ENCODE measurements at places on chromosomes 16 and 17. TPM values are rescaled to one million over a fixed set of nuclear protein-coding genes. Genes with fewer than 3 reads are reported as not detected.

GRCh38 chr17:20920815-20921199 lies 122.0 kb downstream of the USP22 start:
- DNase-seq: no peak
- no peaks in the 10 kb centered on the region for H3K4me1 ChIP-seq
- no peaks in the 10 kb centered on the region for H3K27me3 ChIP-seq
- no peak overlapping the region for H3K4me3 ChIP-seq
- H3K36me3 ChIP-seq: no peaks in the 10 kb centered on the region
- H3K27ac ChIP-seq: no peak overlapping the region

DNA sequence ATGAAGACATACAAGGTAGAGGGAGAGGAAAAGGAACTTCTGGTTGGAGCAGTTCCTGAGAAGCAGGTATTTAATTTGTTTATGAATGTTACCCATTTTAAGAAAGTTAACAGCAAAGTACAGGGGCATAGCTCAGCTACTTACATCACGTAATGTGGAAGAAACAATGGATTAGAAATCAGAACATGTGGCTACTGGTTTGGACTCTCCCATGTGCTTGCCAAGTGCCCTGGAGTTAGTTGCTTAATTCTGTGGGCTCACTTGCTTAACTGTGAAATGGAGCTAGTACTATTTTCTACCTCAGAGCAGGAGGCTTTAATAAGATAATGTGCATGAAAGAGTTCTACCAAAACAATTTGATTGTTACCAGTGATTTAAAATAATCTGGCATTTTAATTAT lies 27.3 kb downstream of the RSPRY1 start:
- no peak overlapping the region for H3K4me3 ChIP-seq
- no peaks in the 10 kb centered on the region for H3K27me3 ChIP-seq
- peaks cover 98% of the 10 kb centered on the region for H3K36me3 ChIP-seq
- DNase-seq: no peak
- no peak overlapping the region for H3K27ac ChIP-seq
- no peaks in the 10 kb centered on the region for H3K4me1 ChIP-seq

- no peak for DNase-seq
- peak within 1 kb of the TSS; percentile 43 for H3K4me3 ChIP-seq
- H3K36me3 ChIP-seq: no peaks in the 10 kb centered on the region
- H3K27ac ChIP-seq: no peak within 1 kb of the TSS
- peaks cover 94% of the 10 kb centered on the region for H3K27me3 ChIP-seq
Measured at GRCh38 chr16:1152651-1153259, at the start of gene CACNA1H. CACNA1H (plus strand) TSS chr16:1153106; CDS start chr16:1153738, 632 bp downstream.

DNA sequence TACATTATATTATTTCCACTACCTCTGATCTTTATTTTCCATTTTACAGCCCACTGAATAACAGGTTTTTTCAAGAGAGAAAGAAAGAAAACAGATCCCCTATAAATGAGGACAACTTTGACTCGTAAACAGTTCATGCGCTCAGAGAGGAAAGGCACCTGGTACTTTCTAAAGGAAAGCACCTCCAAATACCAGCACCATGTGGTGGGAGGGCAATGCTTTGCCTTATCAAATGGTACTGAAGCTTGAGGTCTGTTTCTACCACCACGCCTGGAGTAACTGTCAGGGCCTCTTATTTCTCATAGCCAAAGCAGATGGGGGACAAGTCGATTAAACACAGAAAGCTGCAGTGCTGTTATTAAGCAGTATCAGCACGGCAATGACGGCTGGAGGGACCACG lies 510.3 kb upstream of the ZFHX3 start:
- H3K4me3 ChIP-seq: no peak overlapping the region
- no peaks in the 10 kb centered on the region for H3K36me3 ChIP-seq
- H3K27me3 ChIP-seq: no peaks in the 10 kb centered on the region
- H3K27ac ChIP-seq: no peak overlapping the region
- H3K4me1 ChIP-seq: no peaks in the 10 kb centered on the region

DNA sequence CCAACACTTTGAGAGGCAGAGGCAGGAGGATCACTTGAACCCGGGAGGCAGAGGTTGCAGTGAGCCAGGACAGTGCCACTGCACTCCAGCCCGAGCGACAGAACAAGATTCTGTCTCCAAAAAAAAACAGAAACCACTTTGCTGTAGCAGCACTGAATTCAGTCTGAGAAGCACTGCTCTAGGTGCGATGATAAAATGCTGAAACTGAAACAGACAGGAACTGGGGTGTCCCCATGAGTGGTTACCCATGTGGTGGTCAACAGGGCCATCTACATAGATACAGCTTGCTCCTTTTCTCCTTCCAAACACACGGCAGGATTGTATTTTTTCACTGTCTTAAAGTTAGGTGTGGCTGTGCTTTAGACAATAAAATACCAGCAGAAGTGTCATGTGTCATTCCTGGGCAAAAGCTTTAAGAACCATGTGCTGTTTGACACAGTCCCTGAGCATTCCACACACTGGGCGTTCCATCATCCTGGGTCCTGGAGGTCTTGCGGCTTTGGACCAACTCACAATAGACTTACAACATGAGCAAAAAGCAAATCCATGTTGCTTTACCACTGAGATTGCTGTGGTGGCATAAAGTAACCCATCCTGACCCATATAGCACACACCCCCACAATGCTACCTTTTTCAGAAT lies 11.5 kb downstream of the GAS7 start:
- no peak overlapping the region for H3K4me3 ChIP-seq
- DNase-seq: peak; percentile 30
- no peak overlapping the region for H3K27ac ChIP-seq
- H3K27me3 ChIP-seq: no peaks in the 10 kb centered on the region
- H3K36me3 ChIP-seq: no peaks in the 10 kb centered on the region

DNA sequence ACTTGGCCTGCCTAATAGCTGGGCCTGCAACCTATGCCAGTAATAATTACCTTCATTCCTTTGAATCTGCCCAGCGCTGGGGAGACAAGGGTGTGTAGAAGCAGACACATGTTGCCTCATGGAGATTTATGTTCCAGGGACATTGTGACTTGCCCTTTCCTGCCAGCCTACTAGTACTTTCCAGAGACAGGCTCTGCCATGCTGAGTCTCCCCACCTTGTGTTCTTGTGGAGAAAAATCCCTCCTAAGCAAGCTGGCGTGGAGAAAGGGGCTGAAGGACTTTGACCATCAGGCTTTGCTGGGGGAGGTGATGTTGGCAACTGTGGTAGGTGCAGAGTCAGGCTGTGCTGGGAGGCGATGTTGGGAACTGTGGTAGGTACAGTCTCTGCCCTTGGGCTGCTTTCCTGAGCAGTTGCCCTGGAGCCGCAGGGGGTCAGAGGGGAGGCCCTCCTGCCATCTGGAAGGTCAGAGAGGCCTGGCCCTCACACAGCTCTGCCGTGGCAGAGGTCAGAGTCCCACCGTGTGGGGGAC lies 4.0 kb downstream of the KSR1 start:
- no peaks in the 10 kb centered on the region for H3K36me3 ChIP-seq
- no peak overlapping the region for H3K27ac ChIP-seq
- no peak for DNase-seq
- H3K4me3 ChIP-seq: no peak overlapping the region

GRCh38 chr16:23182679-23183542 lies at the start of gene SCNN1G:
SCNN1G (plus strand) TSS chr16:23182745; CDS start chr16:23186272, 3,527 bp downstream.
- no peak within 1 kb of the TSS for H3K27ac ChIP-seq
- H3K4me3 ChIP-seq: peak within 1 kb of the TSS; percentile 56
- peaks cover 10% of the 10 kb centered on the region for H3K4me1 ChIP-seq

DNA sequence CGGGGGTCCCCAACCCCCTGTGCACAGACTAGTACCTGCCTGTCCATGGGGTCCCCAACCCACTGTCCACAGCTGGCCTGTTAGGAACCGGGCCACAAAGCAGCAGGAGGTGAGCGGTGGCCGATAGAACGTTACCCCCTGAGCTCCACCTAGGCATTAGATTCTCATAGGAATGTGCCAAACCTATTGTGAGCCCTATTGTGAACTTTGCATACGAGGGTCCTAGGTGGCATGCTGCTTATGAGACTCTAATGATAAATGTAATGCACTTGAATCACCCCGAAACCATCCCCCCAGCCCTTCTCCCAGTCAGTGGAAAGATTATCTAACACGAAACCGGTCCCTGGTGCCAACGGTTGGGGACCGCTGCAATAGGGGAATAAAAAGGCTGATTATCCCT lies 1.5 kb downstream of the REXO5 start:
- no peak for DNase-seq
- H3K36me3 ChIP-seq: peaks cover 7% of the 10 kb centered on the region
- no peak overlapping the region for H3K4me3 ChIP-seq
- H3K4me1 ChIP-seq: peaks cover 17% of the 10 kb centered on the region
- H3K27me3 ChIP-seq: no peaks in the 10 kb centered on the region

- H3K27ac ChIP-seq: peak overlapping the region; percentile 98
- peak overlapping the region; percentile 72 for H3K4me3 ChIP-seq
- no peak for DNase-seq
Measured at GRCh38 chr17:43367737-43368242, 31.0 kb upstream of the ARL4D start.

DNA sequence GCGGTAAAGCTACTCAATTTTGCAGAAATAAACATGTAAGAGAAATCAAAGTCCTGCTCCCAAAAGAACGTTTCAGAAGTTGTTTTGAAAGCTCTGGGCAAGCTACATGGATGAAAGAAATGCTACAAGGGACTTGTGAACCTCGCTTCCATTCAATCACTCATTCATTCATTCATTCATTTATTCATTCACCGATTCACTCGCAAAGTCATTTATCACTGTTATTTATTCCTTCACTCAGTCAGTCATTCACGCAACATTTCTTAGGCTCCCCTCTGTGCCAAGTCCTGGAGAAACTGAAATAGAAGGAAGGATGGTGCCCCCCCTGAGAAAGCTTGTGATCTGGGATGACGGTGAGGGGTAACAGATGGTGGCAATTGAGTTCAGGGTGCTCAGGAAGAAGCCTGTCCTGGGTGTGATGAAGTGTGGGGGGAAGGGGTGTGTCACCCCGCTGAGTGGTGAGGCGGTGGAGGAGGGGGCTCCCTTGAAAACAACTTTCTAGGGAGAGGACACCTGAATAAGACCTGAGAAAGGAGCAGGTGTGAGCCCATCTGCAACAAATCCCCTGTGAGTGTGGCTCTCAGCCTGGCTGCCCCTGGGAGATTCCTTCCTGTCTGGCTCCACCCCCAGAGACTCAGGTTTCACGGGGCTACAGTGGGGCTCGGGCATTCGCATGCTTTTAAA lies 36.3 kb upstream of the PRSS54 start:
- no peak for DNase-seq
- no peak overlapping the region for H3K27ac ChIP-seq

DNA sequence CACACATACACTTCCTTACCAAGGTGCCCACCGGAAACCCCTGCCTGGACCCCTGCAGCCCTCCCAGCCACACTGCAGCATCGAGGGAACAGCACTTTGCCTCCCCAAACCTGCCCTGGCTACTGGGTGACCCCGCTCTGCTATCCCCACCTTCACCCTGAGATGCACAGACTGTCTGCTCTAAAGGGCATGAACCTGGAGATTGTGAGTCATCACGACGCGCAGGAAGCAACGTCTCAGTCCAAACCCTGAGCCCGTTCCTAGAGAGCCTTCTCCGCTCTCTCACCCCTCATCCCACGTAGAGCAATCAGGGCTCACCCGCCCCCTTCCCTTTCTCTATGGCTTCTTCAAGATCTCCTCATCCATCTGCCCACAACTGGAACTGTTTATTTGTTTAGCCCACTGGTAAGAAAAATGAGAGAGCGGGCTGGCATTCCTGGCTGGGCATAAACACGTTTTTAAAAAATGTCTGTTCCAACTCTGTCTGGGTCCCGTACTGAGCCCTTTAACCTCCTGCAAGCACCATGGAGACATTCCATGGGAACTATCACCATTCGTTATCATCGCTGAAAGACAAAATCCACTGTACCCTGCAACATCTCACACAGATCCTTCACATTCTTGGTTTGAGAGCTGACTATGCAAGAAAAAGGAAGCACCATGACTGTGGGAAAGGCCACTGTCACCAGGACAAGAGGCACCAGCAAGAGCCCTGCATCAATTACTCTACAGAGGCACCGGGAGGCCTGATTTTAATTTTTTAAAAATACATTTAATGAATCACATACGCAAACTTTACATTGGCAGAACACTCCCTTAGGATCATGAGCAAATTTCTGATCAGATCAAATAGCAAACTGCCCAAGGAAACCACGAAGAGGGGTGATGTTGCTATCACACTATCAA lies 28.2 kb downstream of the ZFHX3 start:
- H3K27me3 ChIP-seq: no peaks in the 10 kb centered on the region
- H3K27ac ChIP-seq: peak overlapping the region; percentile 78
- DNase-seq: no peak
- peaks cover 86% of the 10 kb centered on the region for H3K4me1 ChIP-seq

DNA sequence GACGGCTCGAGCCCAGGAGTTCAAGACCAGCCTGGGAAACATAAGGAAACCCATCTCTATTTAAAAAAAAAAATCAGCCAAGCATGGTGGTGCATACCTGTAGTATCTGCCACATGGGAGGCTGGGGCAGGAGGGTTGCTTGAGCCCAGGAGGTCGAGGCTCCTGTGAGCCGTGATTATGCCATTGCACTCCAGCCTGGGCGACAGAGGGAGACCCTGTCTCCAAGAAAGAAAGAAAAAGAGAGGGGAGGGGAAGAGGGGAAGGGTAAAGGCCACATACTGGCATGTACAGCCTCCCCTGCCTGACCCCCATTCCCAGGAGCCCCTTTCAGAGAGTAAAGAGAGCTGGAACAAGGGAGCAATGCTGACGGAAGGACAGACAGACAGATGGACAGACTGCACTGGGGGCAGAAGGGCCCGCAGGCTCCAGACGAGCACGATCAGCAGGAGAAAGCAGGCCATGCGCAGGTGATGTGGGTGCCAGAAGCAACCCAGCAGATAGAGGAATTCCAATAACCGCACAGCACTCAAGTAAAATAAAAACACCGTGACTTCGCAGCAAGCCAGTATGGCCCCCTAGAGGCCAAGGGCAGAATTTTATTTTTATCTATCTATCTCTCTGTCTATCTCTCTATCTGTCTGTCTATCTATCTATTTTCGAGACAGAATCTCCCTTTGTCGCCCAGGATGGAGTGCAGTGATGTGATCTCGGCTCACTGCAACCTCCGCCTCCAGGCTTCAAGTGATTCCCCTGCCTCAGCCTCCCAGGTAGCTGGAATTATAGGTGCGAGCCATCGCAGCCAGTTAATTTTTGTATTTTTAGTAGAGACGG lies 27.1 kb upstream of the SNN start:
- peak overlapping the region; percentile 93 for H3K27ac ChIP-seq
- H3K4me3 ChIP-seq: peak overlapping the region; percentile 11
- H3K4me1 ChIP-seq: peaks cover 23% of the 10 kb centered on the region
- no peaks in the 10 kb centered on the region for H3K36me3 ChIP-seq

- no peaks in the 10 kb centered on the region for H3K36me3 ChIP-seq
- H3K27me3 ChIP-seq: no peaks in the 10 kb centered on the region
- peak overlapping the region; percentile 77 for H3K27ac ChIP-seq
- peaks cover 7% of the 10 kb centered on the region for H3K4me1 ChIP-seq
- peak; percentile 90 for DNase-seq
Measured at GRCh38 chr17:75113798-75114551, 4.2 kb downstream of the ARMC7 start.

OXLD1 gene
- 23.6 TPM for total RNA-seq

YBX2 gene
- 0.37 TPM for total RNA-seq

GP1BA gene
- 0.10 TPM for total RNA-seq

KRTAP1-1 gene
- not detected for total RNA-seq

FOXN1 gene
- not detected for total RNA-seq

TBKBP1 gene
- 17.5 TPM for total RNA-seq
